ENCODE measurements at places on chromosomes 3 and 15.

DNA sequence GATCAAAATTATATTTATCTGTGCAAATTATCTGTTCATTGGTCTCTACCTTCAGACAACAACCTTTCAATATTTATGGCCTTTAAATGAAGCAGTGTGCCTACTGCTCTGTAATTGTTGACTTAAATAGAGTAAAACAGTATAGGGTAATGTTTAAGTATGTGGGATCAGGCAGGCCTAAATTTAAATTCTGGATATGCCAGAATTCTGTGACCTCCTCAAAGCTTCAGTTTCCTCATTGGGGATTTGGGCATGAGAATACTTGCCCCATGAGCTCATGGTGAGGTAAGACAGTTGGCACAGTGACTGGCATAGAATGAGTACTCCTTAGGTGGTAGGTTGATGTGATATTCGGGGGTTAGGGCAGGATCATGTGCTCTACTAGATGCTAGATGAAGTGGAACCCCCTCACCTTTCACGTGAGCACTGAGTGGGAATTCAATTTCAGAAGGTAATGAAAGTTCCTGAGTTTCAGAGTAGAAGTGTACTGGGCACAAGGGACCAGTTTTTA lies 14.9 kb downstream of the ARL8B start:
- no peak for DNase-seq

GRCh38 chr3:99534951-99535704 lies 103.3 kb upstream of the COL8A1 start:
- DNase-seq: no peak

GRCh38 chr15:36951731-36952247 lies 148.6 kb downstream of the MEIS2 start:
- DNase-seq: no peak

- no peak for DNase-seq
Observed at GRCh38 chr3:126343649-126344035, 13.6 kb downstream of the KLF15 start.

- DNase-seq: no peak
Observed at GRCh38 chr3:157131861-157132260, 28.1 kb downstream of the CCNL1 start.

- no peak for DNase-seq
Observed at GRCh38 chr3:124492824-124493223, 237.4 kb upstream of the UMPS start.

DNA sequence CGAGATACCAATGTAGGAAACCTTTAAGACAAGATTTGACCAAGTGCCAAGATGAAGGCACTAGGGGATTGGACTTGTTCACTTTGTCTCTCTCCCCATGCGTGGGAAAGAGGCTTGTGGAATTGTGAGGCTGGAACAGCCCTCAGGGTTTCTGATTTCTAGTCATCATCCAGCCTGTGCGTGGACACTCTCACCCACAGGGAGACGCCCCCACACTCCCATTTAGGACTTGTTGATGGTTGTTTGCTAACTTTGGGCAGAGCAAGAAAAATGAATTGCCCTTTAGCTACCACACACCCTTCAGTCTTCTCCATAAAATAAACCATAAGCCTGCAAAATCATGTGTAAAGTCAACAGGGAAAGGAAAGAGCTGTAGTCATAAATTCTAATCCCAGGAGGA lies 18.4 kb downstream of the ACKR2 start:
- no peak for DNase-seq

DNA sequence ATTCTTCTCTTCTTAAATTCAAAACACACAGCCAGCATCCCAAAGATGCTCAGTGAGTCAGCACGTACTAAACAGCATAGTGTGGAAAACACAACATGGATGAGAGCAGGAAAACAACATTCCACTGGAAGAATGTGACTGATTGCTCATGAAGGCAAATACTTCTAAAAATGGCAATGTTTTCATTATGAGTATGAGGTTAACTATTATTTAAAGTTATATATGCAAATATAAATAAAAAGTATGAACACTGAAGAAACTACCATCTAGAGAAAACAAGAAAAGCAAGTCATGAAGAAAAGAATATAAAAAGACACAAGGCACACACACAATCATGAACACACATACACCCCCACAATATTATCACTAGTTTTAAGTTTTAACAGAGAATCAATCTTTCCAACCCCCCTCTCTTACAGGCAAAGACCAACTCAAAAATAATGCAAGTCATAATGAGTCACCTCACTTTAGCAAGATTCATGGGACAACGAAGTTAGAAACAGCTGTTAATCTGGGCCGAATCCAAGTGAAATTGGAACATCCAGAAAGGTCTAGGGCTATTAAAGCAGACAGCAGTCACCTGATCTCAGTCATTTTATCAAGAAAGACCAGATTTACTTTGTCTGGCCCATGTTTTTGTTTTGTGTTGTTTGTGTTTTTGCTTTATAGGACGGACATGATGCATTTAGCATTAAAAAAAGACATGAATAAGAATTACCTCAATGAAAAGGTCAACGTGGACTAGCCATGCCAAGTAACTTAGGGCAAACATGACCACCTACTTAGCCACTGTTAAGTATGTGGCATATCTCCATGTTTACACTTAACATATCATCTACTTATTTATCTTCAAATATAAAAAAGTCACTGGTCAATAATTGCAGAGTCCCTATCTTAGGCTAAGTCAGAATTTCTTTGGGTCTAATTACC lies 18.1 kb downstream of the GBE1 start:
- no peak for DNase-seq

- DNase-seq: no peak
Observed at GRCh38 chr3:47424434-47425382, 43.9 kb downstream of the PTPN23 start.

GRCh38 chr15:94526071-94526689 lies 294.8 kb downstream of the MCTP2 start:
- no peak for DNase-seq

- no peak for DNase-seq
Observed at GRCh38 chr3:193680220-193680619, 87.2 kb downstream of the OPA1 start.

GRCh38 chr3:46733026-46733800 lies 15.5 kb upstream of the PRSS50 start:
- DNase-seq: no peak

DNA sequence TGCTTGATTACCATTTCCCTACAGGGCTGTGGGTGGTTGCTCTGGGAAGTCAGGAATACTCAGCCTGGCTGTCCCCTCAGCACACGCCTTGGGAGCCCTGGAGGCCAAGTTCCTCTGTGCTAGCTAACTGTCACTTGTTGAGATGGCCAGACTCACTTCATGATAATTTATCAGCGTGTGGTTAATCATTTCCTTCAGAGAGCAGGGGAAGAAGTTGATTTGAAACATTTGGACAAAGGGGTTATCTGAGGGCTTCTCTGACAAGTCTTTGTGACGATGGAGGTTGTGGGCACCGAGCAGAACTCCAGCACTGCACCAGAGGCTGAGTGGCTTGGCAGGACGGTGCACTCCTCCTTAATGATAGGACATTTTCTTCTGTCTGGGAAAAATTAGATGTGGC lies 61.9 kb downstream of the WHAMM start:
- peak; percentile 15 for DNase-seq

DNA sequence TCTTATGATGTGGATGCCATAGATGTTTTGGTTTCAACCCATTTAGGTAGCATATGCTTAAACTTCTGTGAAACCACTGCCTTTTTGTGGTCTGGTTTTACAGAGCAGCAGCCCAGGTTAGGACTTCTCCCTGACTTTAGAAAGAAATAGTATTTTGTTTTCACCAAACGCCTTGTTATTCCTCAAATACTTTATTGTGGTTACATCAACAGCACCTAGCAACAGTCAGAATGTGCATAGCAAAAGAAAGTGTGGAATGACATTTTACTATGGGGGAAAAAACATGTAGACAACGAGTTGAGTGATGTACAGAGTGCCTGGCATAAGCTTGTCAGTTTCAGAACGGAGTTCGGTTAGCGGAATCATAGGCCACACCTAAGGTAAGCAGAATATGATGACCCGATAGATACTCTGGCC lies 159.2 kb downstream of the TPRG1 start:
- no peak for DNase-seq

DNA sequence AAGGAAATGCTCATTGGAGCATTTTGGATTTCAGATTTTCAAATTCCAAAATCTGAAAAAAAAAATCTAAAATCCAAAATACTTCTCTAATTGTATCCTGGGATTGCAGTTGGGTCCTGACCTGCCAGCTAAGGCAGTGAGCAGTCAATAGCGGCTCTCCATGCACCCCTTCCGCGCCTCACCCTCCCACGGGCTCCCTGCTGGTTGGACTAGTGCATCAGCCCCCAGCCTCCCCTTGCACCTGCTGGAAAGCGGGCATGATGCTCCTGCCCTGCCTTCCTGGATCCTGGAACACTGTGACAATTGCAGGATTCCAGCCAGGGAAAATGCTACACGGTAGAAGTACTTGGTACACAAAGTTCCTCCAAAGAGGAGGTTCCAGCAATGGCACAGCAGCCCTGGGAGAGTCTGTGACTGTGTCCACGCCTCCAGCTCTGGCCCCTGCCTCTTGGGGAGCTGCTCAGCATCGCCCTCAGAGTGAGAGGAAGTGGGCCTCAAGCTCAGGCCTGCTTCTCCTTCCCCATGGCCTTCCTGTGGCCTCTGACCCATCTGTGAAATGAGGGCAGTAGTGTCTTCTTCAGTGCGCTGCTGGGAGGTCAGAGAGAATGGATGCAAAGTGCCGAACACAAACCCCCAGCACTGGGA lies 39.5 kb upstream of the CHRNB4 start:
- no peak for DNase-seq

- no peak for DNase-seq
Observed at GRCh38 chr3:64345371-64345770, 120.1 kb upstream of the PRICKLE2 start.

GRCh38 chr3:52339612-52340011 lies 23.5 kb downstream of the DNAH1 start:
- DNase-seq: no peak

GRCh38 chr3:117346901-117347300 lies 637.3 kb downstream of the TUSC7 start:
- no peak for DNase-seq

GRCh38 chr3:118544458-118544857 lies 490.2 kb downstream of the IGSF11 start:
- no peak for DNase-seq

GRCh38 chr3:100756441-100756840 lies 47.1 kb downstream of the TFG start:
- no peak for DNase-seq

DNA sequence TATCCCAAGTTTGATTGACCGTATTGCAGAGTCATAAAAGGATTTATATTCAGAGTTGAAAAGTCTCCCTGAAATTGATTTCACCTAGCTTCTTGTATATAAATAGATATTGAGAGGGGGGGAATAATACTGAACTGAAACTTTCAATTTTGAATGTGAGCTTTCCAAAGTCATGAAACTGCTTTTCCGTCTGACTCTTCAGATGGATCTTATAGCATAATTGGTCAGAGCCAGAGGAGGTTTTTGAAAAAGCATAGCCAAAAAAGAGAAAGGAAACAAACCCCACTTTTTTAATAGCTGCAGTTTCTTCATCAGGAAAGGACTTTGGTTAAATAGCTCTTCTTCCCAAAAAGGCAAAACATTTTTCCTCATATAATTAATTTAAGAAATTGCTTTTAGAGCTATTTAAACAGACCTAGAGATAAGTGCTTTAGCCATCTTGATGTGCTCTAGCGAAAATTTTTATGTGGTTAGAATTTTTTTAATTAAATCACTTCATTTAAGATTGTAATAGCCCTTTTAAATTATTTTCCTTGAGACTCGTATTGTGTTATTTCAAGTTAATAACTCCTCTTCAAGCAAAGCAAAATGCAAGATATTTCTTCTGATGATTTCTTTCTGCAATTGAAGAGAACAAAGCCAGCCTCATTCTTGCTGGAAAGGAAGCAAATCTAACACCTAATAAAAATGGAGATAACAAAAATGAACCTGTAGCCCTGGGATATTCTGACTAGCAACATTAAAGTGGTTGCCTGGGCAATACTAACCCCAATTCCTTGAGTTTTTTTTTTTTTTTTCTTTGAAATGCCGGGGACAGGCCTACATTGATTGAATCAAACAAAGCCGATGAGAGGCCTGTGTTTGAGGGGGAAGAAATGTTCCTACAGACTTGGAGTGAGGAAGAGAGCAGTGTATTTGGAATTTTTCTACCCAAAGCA lies 173.6 kb downstream of the PTPRG start:
- DNase-seq: no peak

- no peak for DNase-seq
Observed at GRCh38 chr15:60994963-60995475, 234.1 kb downstream of the RORA start.

DNA sequence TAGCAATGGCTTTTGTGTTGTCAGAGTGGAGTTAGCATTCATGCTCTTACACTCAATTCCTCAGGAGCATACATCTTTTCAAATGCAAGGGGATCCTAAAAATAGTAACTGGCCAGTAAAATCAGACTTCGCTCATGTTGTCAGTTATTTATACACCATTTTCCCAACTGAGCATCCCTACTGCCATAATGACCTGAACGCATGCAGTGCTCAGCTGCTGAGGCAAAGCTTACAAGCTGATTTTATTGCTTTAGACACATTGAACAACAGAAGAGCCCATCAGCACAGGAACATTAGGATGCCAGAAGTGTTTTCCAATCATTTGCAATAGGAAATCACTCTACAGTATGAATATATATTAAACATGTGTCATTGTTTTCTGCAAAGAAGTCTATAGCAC lies 689.7 kb upstream of the BCHE start:
- DNase-seq: no peak

DNA sequence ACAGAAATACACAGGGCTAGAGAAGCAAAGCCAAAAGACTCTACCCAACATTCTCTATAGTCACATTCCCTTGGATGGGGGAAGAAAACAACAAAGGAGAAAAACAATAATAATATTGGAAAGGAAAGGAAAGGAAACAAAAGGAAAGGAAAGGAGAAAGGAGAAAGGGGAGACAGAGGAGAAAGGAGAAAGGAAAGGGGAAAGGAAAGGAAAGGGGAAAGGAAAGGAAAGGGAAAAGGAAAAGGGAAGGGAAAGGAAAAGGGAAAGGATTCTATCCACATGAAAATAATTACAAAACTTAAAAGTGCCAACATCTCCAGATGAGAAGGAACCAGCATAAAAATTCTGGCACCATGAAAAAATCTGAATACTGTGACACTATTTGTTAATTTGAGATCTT lies 54.1 kb upstream of the MNS1 start:
- DNase-seq: no peak

Data from activated CD8-positive, alpha-beta memory T cell treated with anti-CD3 and anti-CD28 coated beads for 24 hours (primary cell).